ENCODE measurements at places on chromosomes 7 and 10. TPM values are rescaled to one million over a fixed set of nuclear protein-coding genes. Genes with fewer than 3 reads are reported as not detected.

The TRIM50 gene
- polyA plus RNA-seq = 0.42 TPM

The HOXA10 gene
- polyA plus RNA-seq = 0.12 TPM

The SPDYE6 gene
- polyA plus RNA-seq = 4.3 TPM

The PPP2R2D gene
- polyA plus RNA-seq = 36.4 TPM

The VDAC2 gene
- 189 TPM for polyA plus RNA-seq

The SLK gene
- 34.0 TPM for polyA plus RNA-seq

The NMT2 gene
- 15.5 TPM for polyA plus RNA-seq

The GNAT3 gene
- polyA plus RNA-seq = 0.57 TPM

The KCND2 gene
- 2.5 TPM for polyA plus RNA-seq

The BTBD16 gene
- 0.79 TPM for polyA plus RNA-seq

The PNLIPRP2 gene
- 11.9 TPM for polyA plus RNA-seq

The FKBP6 gene
- 0.04 TPM for polyA plus RNA-seq

The RET gene
- 20.1 TPM for polyA plus RNA-seq

All from large intestine (tissue), 12 donors.